ENCODE measurements at places on chromosomes 3 and 15.
A peak's percentile ranks its signal among the peaks of the same experiment; 100 is the strongest.

GRCh38 chr15:61681676-61682075 is 378.6 kb downstream of the VPS13C start:
- DNase-seq, result no peak

- DNase-seq, result no peak
Observed at GRCh38 chr15:34793901-34794300, 1.4 kb downstream of the ACTC1 start.

DNA sequence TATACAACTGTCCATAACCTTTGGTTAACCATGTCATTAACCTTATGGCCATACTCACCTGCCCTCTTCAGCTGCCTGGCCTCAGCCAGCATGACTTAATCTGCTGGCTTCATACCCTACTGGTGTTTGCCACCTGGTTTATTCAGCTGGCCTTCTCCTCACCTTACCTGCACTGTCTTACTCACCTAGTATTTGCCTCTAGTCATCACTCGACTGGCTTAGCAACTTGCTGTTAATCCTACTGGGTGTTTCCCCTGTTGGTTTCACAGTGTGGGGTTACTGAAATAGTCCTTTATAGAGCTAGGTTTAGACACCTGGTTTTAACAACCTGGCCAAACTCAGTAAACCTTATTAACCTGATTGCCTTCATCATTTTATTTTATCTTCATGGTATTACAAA is 96.4 kb downstream of the IL12A start:
- DNase-seq, result no peak

GRCh38 chr3:84904816-84905555 is 53.8 kb upstream of the CADM2 start:
- no peak for DNase-seq

DNA sequence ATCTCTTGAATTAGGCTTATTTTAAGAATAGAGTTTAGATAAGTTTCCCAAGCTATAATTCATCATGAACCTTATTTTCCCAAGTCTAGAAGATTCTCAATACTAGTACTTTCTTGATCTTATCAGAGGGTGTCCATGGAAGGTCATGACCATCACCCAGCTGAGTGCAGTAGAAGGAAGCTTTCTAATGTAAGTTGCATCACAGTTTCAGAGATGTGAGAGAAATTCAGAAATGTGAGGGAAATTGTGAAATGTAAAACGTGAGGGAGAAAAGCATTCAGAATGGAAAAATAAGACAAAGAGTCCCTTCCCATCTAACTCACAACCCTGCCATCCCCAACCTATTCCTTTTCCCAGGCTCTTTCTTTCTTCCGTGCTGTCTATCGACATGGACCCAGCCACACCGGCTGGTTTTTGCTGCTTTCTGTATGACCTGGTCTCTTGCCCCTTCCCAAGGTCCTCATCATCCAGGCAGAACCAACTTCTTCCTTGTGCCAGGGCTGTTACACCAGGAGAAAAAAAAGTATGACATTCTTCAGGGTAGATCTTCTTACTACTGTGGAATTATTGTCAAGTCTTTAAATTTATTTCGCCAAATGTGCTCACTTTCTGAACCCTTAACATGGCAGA is 6.7 kb downstream of the CAPN3 start:
- no peak for DNase-seq

- no peak for DNase-seq
Observed at GRCh38 chr15:80573606-80574005, 121.5 kb upstream of the ABHD17C start.

GRCh38 chr3:24352893-24353553 is 141.6 kb downstream of the THRB start:
- DNase-seq, result no peak

GRCh38 chr15:68594533-68595259 is 15.9 kb downstream of the CORO2B start:
- no peak for DNase-seq

DNA sequence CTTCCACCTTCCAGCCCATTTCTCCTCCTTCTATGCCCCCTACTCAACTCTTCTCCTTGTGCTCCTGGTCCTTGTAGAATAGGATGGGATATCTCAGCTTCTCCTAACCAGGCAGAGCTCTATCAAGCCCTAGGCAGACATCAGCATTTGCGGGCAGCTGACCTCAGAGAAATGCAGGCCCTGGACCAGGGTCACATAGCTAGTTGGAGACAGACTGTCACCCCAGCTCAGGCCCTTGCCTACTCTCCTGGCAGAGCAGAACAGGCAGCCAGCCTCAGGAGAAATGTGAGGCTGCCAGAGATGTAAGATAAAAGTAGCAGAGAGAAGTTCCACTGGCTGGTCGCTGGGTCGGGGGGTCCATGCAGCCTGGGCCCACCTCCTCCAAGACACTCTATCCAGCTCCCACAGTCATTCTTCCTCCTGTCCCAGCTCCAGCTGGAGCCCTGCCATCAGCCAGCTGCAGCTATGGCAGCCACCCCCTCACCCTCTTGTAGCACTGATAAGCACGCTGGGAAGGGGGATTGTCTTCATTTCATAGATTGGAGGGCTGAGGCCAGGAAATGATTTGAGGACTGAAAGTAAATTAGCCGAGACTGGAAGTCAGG is 4.0 kb downstream of the CYP8B1 start:
- no peak for DNase-seq

- no peak for DNase-seq
Observed at GRCh38 chr3:87307805-87308204, 31.4 kb upstream of the POU1F1 start.

DNA sequence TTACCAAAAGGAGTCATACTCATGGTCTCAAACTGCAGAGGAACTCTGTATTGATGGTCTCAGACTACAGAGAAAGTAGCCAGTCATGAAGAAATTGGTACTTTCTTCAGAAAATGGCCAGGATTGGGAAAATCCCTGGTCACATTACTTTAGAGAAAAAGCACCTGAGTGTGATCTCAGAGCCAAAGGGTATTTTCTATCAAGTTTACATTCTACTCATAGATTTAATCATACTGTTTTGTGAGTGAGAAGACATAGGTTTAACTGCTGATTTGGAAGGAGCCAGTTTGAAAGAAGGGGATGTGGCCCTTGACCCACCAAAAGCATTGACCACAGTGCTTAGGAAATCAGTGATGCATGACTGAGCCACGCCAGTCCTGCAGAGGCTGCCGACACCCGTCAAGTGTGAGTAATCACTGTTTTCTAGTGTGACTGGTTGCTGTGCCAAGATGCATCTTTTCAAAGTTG is 203.6 kb downstream of the AKAP13 start:
- no peak for DNase-seq

DNA sequence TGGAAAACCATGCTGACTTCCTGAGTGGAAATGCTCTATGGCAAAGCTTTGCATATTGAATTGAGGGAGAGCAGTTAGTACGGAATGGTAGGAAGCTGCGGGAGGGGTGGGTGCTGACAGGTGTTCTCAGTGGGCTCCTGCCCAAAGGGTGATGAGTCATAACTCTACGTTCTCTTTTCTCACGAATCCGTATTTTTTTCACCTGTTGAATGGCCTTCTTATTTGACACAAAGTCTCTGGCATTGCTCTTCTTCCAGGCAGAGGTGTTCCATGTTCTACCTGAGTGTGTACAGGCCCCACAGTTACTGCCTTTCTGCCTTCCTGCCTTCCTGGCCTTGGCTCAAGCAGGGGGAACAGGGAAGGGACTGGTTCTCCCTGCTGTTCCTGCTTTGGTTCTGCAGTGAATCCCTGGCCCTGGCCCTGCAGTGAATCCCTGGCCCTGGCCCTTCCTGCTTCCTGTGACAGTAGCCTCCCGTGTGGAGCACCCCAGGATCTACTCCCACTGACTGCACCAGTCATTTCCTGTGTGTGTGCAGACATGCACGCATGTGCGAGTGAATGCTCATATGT is 31.9 kb downstream of the TRAK1 start:
- no peak for DNase-seq

- DNase-seq, result no peak
Observed at GRCh38 chr3:105398437-105398836, 31.7 kb downstream of the ALCAM start.

GRCh38 chr3:176961916-176962315 is 235.4 kb downstream of the TBL1XR1 start:
- peak; percentile 22 for DNase-seq

DNA sequence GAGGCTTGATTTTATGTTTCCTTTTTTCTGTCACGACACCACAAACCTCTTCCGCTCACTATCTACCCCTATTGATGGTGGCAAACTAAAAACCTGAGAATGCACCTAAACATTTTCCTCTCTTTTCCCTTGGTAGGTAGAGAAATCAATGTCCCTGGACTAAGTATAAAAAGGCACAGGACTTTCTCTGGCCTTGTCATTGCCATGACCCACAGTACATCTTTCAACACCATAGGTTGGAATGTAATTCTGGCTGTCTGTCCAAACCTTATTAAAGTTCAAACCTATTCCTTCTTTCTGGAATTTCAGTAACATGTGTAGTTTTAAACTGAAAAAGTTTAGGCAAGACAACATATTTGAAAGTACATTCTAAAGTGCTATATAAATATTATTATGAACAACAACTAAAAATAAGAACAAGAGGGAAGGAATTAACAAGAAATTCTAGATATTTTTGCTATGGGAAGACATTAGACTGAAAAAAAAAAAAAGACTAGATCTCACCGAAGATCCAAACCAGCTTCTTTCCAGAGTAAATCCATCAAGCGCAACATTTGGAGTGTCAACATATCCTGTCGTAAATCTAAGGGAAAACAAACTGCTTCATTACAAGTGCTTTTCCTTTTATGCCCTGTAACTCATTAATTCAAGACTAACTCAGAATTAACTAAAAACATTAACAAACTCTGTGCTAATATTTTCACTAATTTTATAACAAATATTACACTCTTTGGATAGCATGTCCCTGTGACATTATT is 73.1 kb downstream of the FAIM start:
- DNase-seq, result no peak

- no peak for DNase-seq
Observed at GRCh38 chr3:191290311-191291025, 38.7 kb upstream of the CCDC50 start.

GRCh38 chr3:143207338-143207961 is 87.9 kb downstream of the CHST2 start:
- DNase-seq, result peak; percentile 63

DNA sequence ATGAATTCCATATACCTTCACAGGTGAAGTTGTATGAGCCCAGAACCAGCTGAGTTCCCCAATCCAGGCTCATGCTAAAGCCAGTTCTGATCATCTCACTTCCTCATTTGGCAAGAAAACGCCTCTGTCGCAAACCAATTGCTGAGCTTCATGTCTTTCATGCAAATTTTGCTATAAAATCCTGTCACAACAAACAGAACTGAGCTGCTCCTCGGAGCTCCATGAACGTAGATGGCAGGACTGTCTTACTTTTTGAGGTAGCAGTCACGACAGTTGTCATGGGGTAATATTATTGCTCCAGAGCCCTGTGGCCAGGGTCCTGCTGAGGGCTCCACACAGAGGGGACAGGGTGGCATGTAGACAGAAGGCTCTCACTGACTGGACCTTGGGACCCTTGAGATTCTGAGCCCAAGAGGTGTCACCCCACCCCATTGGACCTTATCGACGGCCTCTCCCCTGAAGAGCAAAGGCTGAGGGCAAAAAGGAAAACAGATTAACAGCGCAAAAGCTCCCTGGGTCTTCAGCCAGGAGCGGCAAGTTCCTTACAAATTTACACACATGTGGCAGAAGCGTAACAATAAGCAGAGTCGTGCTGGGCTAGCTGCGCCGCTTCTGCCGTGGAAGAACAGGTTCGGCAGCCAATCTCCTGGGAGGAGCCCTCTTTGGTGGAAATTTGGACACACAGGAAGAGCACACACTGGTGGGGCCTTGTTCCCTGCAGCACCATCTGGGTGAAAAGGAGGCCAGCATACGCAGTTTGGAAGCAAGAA is 249.2 kb downstream of the OPA1 start:
- no peak for DNase-seq

DNA sequence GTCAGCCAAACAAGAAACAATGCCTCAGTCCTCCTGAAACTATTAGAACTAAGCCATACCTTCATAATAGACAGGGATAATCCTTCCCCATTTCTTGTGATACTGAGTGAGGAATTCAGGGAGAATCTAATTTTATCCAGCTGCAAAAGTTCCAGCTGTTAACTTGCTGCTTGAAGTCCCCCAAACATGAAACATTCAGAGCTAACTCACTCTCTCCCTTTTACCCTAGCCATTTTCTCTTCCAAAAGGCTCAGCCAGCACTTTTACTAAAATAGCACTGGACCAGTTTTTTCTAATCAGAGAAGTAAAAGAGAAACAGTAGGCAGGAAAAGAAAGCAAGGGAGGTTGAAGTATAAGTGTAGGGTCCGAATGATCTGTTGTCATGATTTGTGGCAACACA is 268.1 kb downstream of the TAFA4 start:
- DNase-seq, result no peak

- no peak for DNase-seq
Observed at GRCh38 chr3:185297867-185298266, 44.0 kb upstream of the EHHADH start.

GRCh38 chr15:101192081-101192480 is 59.8 kb downstream of the CHSY1 start:
- DNase-seq, result no peak

GRCh38 chr15:74050556-74051234 is 31.7 kb downstream of the GOLGA6A start:
- DNase-seq, result no peak

- DNase-seq, result no peak
Observed at GRCh38 chr3:17075907-17076306, 191.2 kb downstream of the PLCL2 start.

- no peak for DNase-seq
Observed at GRCh38 chr3:69240651-69241568, 118.5 kb upstream of the LMOD3 start.

DNA sequence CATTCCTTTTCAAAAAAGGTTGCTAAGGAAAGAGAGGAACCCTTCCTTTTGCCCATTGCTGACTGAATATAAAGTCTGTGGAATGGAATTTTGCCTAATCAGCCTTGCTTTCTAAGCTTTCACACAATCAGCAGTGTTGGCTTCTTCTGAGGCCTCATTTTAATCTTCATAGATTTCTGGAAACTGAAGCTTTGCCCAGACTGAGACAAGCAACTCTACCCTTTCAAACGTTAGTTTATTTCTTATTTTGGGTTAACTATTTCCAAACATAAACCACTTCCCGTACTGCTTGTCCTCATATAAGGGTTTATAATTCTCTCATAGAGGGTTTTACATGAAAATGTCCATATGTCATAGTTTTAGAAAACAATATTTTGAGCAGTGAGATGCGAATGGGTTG is 82.9 kb downstream of the NR1D2 start:
- DNase-seq, result no peak

GRCh38 chr3:78868570-78868969 is 899.2 kb downstream of the ROBO1 start:
- no peak for DNase-seq

GRCh38 chr3:184399410-184399809 is 19.6 kb downstream of the CHRD start:
- peak; percentile 81 for DNase-seq

DNA sequence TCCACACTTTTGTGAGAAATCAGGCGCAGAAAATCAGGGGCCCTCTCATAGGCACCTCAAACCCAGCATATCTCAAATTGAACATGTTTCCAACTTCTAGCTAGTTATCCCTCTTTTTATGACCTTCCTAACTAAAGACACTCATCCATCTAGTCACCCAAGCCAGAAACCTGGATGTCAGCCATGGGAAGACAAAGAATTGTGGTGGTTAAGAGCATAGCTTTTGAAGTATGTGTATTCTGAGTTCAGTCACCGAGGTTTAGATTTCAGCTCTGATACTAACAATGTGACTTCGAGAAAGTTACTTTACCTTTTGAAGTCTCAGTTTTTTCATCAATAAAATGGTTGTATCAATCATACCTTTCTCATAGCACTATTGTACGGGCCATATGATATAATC is 495.5 kb downstream of the NLGN1 start:
- peak; percentile 43 for DNase-seq

- DNase-seq, result no peak
Observed at GRCh38 chr3:143677430-143677829, 170.8 kb downstream of the SLC9A9 start.
